Neural progenitor cell (in vitro differentiated cells): ENCODE measurements at places on chromosomes 2 and 18. TPM values are rescaled to one million over a fixed set of nuclear protein-coding genes. Genes with fewer than 3 reads are reported as not detected.
A peak's percentile ranks its signal among the peaks of the same experiment; 100 is the strongest.

- DNase-seq = peak; percentile 64
- H3K4me1 ChIP-seq = peaks cover 68% of the 10 kb centered on the region
- H3K36me3 ChIP-seq = no peaks in the 10 kb centered on the region
Measured at GRCh38 chr2:42048299-42049220, 739 bp downstream of the PKDCC start.

DNA sequence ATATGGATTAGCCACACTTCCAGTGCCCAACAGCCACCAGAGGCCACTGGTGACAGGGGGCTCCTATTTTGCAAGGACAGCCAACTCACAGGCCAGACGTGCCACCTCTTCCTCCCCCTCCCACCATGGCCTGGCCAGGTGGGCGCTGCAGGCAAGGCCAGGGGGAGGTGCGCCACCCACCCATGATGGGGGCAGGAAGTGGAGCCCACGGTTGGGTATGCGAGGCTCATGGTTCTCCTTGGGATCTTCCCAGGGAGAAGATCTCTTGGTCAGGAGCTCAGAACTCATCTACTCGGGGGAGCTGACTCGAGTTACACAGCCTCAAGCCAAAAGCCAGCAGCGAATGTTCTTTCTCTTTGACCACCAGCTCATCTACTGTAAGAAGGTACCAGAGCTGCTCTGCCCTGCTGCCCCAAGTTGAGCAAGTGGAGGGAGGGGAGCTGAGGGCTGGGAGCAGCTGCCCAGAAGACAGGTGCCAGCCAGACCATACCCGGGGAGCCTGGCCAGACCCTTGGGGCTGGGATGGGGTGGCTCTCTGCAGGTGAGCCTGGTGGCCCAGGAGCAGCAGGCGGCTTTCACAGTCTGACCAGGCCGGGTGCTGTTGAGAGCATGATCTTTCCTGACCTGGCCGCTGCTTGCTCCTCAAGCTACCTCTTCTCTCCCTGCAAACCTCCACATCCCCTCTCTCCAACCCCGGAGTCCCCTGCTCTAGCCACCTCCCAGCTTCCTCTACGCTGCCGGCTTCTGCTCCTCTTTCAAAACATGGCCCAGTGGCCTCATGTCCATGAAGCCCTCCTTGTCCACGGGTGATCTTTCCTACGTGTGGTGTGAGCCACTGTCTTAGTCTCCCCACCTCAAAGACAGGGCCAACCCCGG, 49.8 kb downstream of the FAM168B start:
- H3K27me3 ChIP-seq = no peaks in the 10 kb centered on the region
- H3K4me1 ChIP-seq = no peaks in the 10 kb centered on the region
- H3K27ac ChIP-seq = no peak overlapping the region
- H3K36me3 ChIP-seq = no peaks in the 10 kb centered on the region
- H3K4me3 ChIP-seq = no peak overlapping the region

The SLC4A1AP gene
- total RNA-seq = 24.9 and 32.2 TPM in 2 replicates

The CD226 gene
- 0.06 TPM in 1 of 2 replicates, not detected in the other for total RNA-seq

- no peak overlapping the region for H3K27ac ChIP-seq
- no peak for DNase-seq
- H3K4me1 ChIP-seq = peaks cover 5% of the 10 kb centered on the region
- peaks cover 8% of the 10 kb centered on the region for H3K36me3 ChIP-seq
- no peak overlapping the region for H3K4me3 ChIP-seq
Measured at GRCh38 chr18:37042381-37042780, 213.5 kb downstream of the KIAA1328 start.

DNA sequence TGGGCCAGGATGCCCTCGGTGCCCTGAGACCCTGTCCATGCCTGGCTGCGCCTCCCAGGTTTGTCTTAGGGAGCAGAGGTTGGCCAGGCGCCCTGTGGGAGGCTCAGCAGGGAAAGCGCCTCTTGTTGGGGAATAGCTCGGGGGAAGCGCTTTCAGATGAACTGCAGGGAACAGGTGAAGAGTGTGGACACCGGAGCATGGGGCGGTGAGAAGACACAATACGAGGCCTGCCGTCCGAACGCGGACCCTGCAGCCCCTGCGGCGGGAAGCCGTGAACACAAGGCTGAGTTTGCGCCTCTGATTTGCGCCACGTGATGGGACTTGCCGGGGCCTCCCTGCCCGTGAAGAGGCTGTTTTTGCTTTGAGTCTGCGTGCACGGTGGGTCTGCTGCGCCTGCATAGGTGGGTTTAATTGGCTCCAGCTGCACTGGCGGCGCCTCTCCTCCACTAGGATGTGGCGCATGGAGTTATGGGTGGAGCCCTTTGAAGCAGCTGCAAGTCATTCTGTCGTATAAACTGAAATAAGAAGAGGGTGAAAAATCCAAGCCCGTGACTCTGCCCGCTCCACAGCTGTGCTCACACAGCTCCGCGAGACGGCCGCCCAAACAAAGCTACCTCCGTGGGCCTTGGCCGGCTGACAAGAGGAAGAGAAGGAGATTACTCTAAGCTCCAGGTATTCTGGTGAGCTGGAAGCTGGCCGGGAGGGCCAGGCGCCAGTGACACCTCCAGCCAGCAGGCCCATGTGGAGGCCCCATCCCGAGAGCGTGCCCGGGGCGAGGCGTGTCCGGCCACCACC, 103.5 kb upstream of the CTDP1 start:
- no peak for DNase-seq
- H3K4me1 ChIP-seq = no peaks in the 10 kb centered on the region
- no peak overlapping the region for H3K27ac ChIP-seq
- H3K27me3 ChIP-seq = no peaks in the 10 kb centered on the region
- no peaks in the 10 kb centered on the region for H3K36me3 ChIP-seq
